ENCODE measurements at places on chromosomes 6 and 20. TPM values are rescaled to one million over a fixed set of nuclear protein-coding genes. Genes with fewer than 3 reads are reported as not detected.

- no peak overlapping the region for H3K4me3 ChIP-seq
- no peaks in the 10 kb centered on the region for H3K4me1 ChIP-seq
- no peaks in the 10 kb centered on the region for H3K27me3 ChIP-seq
- H3K27ac ChIP-seq: no peak overlapping the region
- no peak for DNase-seq
Observed at GRCh38 chr6:67331304-67331703, 1303.8 kb upstream of the ADGRB3 start.

DNA sequence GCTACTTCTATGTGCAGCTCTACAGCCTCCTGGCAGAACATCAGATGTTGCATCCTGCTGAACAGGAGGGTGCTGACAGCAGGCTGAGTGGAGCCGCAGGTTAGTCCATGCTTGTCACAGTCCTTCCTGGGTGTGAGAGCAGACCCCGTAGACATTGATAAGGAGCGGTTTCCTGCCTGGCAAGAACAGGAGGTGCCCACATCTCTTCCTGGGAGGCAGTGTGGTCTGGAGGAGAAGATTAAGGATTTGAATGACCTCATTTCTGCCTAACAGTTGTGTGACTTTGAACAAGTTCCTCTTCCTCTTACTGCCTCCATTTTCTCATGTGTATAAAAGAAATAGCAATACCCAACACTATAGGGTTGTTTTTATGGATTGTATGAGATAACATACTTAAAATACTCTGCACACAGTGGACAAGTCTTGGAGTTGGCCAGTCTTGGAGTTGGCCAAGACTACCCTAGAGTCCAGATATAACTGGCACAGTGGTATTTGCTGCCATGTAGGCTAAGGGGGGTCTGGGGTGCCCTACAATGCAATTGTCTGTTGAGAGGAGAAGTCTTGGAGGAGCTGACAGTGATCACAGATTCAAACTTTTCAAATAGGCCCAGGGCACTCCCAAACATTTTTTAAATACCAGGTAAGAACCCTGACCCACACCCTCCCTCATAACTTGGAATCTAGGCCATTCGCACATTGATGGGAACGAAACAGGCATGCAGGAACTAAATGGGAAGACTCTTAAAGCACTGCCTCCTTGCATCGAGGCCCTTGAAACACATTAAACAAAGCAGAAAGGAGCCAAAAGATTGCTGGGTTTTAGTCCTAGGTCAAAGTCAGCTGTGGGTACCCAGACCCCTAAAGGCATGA, 32.6 kb upstream of the TBC1D7 start:
- H3K4me3 ChIP-seq: no peak overlapping the region
- no peaks in the 10 kb centered on the region for H3K4me1 ChIP-seq
- no peaks in the 10 kb centered on the region for H3K36me3 ChIP-seq
- no peak overlapping the region for H3K27ac ChIP-seq
- H3K27me3 ChIP-seq: no peaks in the 10 kb centered on the region

GRCh38 chr6:101226677-101227135, 166.8 kb upstream of the GRIK2 start:
- no peaks in the 10 kb centered on the region for H3K27me3 ChIP-seq
- no peak overlapping the region for H3K4me3 ChIP-seq
- H3K36me3 ChIP-seq: no peaks in the 10 kb centered on the region

DNA sequence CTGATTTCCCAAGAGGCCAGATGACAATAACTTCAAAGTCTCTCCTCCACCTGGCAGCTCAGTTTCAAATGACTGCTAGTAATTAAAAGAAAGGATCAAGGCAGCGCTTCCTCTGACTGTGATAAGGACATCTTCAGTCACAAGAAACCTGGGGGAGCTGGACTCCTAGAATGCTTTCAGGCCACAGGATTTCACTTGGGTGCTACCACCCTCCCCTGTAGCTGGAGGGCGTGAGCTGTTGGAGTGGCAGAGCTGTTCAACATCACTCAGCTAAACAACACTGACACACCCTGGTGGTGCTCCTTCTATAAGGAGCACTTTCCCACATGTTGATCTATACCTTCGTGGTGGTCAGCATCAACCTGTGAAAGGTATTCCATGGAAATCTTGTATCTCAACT, 2.2 kb upstream of the CNR1 start:
- no peak overlapping the region for H3K27ac ChIP-seq
- no peaks in the 10 kb centered on the region for H3K36me3 ChIP-seq
- H3K27me3 ChIP-seq: peaks cover 38% of the 10 kb centered on the region
- no peak for DNase-seq
- H3K4me3 ChIP-seq: no peak overlapping the region
- no peaks in the 10 kb centered on the region for H3K4me1 ChIP-seq

GRCh38 chr6:35603326-35604202, 85.2 kb downstream of the FKBP5 start:
- DNase-seq: no peak
- H3K27me3 ChIP-seq: no peaks in the 10 kb centered on the region
- H3K36me3 ChIP-seq: peaks cover 39% of the 10 kb centered on the region
- H3K27ac ChIP-seq: peak overlapping the region; percentile 91
- H3K4me3 ChIP-seq: no peak overlapping the region

DNA sequence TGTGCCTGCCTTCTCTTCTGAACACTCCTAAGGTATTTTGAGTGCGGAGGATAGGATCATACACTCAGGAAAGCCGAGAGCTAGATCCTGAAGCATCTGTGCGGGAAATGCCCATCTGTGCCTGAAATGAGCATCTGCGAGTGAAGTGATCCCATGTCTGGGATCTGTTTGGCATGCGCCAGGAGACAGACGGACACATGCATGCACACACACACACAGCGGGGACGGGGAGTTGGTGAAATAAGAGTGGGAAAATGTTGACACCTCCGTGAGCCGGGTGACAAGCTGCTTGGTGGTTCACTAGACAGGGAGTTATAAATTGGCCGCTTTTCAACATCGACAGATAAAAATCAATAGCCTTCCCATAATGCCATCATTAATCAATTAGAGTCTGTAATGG, 13.8 kb downstream of the SYNJ2 start:
- H3K4me1 ChIP-seq: no peaks in the 10 kb centered on the region
- no peak overlapping the region for H3K4me3 ChIP-seq
- H3K27me3 ChIP-seq: no peaks in the 10 kb centered on the region
- DNase-seq: peak; percentile 43
- H3K27ac ChIP-seq: no peak overlapping the region

DNA sequence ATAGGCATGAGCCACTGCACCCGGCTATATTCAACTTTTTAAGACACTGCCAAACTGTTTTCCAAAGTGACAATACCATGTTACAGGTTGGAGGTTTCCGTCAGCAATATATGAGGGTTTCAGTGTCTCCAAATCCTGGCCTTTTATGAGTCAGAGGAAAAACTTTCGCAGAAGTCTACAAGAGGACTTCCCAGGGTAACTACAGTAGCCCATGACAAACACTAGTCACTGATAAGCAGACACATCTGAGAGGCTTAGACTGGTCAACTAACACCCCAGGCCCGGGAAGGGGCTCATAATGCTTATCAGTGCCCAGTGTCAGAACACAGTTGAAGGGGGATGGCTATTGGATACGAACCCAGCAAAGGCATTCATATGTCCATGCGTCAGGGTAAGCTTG, 85.4 kb downstream of the SOX4 start:
- no peaks in the 10 kb centered on the region for H3K4me1 ChIP-seq
- H3K27me3 ChIP-seq: no peaks in the 10 kb centered on the region
- H3K27ac ChIP-seq: no peak overlapping the region
- H3K36me3 ChIP-seq: no peaks in the 10 kb centered on the region
- H3K4me3 ChIP-seq: no peak overlapping the region

DNA sequence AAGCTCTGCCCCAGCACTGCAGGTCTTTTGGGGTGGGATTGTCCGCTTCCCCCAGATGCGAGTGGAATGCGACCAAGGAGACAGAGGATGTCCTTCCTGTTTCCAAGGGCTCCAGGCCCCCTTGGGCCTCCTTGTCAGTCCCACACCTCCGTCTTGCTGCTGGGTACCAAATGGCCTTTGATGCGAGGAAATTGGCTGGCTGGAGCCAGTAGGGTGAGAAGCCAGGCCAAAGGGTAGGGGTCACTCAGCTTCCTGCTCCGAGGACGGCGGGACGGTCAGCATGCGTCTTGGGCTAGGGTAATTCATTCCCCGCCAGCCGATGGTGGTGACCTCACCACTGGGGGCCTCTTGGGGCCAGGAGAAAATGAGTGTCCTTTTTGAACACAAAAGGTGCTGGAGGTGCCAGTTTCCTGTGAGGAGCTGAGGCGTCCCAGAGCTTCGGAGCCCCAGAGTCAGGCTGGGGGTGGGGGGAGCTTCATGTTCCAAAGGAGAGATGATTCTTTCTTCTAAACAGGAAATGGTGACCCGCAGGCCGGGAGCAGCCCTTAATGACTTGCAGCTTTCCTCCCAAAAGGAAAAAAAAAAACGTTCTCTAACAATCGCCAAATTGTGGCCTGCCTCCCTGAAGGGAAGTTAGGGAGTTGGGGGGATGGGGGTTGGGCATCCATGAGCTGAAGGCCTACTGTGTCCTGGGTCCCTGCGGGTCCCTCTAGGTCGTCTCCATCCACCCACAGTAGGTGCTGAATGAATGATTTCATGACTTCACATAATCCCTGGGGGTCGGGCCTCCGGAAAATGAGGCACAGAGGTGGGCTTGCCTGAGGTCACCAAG, 6.7 kb downstream of the SNAI1 start:
- H3K27ac ChIP-seq: peak overlapping the region; percentile 75
- H3K36me3 ChIP-seq: no peaks in the 10 kb centered on the region
- H3K27me3 ChIP-seq: no peaks in the 10 kb centered on the region

DNA sequence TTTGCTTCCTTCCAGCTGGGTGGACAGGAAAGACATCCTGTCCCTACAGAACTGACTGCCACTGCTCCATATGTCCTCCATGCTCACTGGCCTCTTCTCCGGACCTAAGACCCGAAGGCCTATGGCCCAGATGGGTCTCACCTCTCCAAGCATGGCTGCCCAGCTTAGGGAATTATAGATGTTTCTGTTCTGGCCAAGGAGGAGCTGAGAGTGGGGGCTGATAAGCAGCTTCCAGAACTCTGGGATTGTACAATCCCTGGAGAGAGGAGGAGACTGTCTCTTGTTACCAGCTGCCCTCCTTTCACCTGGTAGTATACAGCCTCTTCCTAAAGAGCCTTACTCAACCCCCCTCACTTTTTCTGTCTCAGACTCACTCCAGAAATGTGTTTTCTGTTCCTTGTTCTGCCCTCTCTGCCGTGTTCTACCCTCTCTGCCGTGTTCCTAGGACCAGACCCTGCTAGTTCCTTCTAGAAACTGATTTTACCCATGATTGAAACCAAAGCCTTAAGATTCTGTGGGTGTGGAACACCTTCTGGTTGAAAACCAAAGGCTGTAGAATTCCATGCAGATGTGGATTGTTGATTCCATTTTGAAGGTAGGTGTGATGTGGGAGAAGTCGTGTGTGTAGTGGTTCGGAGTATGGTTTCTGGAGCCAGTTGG, 28.7 kb downstream of the ANKS1A start:
- H3K4me3 ChIP-seq: no peak overlapping the region
- no peak for DNase-seq
- H3K4me1 ChIP-seq: no peaks in the 10 kb centered on the region
- no peak overlapping the region for H3K27ac ChIP-seq
- H3K27me3 ChIP-seq: no peaks in the 10 kb centered on the region
- H3K36me3 ChIP-seq: peaks cover 4% of the 10 kb centered on the region

The SPTLC3 gene
- polyA plus RNA-seq: 10.8 TPM

The DSP gene
- polyA plus RNA-seq: 72.2 TPM

The CALHM6 gene
- polyA plus RNA-seq: 9.1 TPM
